Cardiac fibroblast (primary cell): ENCODE measurements at places on chromosomes 4 and X.
A peak's percentile ranks its signal among the peaks of the same experiment; 100 is the strongest.

DNA sequence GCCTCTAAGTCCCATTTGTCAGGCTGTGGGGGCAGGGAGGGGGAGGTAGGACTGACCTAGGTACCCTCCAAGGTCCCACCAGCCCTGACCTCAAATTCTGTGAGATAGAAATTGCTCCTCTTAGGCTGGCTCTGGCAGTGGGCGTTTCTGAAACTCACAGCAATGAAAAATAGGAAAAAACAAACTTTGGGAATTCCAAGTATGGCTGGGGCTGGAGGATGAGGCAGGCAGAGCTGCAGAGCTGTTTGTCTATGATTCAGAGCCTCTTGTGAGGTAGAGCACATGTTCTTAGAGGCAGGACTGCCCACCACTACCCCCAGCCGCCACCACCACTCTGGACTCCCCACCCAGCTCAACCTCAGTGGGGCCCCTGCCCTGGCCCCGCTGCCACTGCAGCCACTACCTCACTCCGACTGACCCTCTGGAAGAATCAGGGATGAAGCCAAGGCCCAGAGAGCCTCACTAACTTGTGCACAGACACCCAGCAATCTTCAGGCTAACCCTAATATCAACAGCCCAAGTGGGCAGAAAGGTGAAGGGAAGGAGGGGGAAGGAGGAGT lies 98.2 kb downstream of the PJA1 start:
- DNase-seq: peak; percentile 15

DNA sequence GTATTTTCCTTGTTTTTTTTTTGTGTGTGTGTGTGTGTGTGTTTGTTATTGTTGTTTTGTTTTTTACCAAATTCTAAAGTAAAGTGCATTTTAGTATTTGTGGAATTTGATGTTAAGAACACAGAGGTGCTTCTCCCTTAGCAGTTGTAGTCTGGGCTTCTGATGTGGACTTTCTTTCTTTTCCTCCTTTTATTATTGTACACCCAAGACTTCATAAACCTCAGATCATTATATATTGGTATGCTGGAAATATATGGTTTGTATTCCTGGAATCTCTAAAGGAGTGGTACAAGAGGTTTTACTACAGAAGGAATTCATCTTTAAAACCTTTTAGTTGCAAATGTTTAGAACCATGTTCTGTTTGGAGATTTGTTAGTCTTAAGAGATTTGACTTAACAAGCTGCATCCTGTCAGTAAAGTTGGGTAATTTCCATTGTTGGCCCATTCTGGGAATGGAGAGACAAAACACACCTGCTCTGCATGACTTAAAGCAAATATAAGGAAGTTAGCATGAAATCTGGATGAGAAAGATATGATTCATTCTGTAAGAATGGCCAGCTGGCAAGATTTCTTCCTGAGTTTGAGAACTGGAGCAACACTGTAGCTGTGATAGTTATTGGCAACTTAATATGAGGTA lies 64.0 kb downstream of the SMAD1 start:
- peak; percentile 97 for DNase-seq

DNA sequence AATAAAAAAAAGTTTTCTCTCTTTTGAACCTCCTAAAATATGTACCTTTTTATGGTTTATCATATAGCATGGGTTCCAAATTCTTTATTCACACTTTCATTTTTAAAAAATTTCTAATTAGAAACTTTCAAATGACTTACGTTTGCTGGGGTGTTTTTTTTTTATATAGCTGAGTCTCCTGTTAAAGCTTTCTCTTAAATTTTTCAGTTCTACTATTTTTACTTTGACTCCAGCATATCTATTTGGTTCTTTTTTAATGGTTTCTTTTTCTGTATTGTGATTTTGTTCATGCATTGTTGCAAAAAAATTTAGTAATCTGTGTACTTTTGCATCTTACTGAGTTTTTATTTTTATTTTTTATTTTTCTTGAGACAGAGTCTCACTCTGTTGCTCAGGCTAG lies 22.3 kb downstream of the ZNF718 start:
- DNase-seq: no peak

GRCh38 chr4:124433500-124433899 lies 279.0 kb downstream of the ANKRD50 start:
- peak; percentile 23 for DNase-seq

DNA sequence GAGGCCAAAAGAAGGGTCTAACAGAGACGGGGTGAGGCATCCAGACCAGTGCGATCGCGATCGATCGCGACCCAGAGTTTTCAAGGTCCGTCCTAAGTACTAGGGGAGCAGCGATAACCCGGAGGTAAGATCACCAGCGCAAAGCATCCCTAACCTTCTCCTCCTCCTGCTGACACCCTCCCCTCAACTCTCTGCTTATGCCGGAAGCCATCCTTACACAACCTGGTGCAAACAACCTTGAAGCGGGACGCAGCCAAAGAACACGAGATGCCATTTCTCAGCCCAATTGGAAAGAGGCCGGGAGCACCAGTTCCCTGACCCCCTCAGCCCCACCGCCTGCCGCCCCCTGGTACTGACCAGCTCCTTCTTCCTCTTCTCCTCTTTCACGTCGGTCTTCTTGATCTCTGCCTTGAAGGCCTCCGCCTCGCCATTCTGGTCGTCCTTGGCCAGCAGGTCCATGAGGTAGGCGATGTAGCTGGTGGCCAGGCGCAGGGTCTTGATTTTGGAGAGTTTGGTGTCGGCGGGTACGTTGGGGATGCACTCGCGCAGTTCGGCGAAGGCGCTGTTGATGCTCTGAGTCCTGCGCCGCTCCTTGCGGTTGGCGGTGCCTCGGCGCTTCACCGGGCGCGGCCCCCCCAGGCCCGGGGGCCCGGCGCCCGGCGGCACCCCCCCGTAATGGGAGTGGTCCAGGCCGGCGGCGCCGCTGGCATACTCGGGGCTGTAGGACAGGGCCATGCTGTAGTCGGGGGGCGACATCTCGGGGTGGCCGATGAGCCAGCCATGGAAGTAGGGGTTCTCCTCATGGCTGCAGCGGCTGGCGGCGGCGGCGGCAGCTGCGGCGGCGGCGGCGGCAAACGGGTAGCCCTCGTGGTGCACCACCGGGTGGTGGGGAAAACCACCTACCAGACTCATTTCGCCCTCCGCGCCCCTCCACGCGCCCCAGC lies 1.4 kb downstream of the HAND2 start:
- peak; percentile 50 for DNase-seq

DNA sequence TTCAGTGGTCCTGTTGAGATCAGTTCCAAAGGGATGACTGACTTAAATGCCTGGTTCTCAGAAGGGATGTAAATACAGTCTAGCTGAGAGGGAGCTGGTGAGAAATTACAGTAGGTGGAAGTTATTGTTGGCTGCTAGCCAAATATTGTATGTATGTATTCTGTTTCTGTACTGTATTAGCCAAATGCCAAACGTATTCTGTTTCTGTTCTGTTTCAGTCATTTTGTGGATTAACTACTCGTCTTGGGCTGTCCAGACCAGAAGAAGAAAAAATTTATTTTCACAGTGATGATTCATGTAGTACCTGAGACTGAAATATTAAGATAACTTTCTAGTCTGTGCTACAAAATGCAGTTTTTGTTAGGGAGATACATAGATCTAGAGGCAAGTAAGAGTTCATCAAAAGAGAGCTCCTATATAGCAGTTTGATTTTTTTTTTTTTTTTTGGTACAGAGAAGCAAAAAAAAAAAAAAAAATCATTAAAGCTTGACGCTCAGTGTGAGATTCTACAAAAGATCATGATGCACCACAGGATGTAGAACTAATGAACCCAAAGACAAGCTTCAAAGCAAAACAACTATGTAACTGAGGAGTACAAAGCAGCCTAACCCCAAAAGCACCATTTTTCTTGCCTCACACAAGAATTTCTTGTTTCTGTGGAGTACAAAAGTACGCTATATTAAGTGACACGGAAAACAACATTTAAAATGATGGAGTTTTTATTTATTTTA lies 54.8 kb downstream of the CASP6 start:
- DNase-seq: peak; percentile 23

GRCh38 chr4:5112333-5113095 lies 61.2 kb downstream of the STK32B start:
- no peak for DNase-seq

DNA sequence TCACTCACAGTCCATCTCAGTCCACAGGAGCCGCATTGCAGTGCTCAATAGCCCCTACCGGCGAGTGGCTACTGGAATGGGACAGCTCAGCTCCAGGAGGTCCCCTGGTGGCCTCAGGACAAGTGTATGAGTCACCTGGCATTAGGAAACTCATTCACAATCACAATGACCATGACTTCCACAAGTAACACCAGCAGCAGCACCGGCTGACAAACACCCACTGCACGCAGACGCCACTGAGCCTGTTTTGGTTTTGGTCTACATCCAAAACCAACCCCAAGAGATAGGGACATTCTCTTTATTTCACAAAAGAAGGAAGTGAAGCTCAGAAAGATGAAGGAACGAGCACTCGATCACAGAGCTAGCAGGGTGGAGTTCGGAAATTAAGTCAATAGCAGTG lies 8.1 kb downstream of the JAKMIP1 start:
- no peak for DNase-seq

DNA sequence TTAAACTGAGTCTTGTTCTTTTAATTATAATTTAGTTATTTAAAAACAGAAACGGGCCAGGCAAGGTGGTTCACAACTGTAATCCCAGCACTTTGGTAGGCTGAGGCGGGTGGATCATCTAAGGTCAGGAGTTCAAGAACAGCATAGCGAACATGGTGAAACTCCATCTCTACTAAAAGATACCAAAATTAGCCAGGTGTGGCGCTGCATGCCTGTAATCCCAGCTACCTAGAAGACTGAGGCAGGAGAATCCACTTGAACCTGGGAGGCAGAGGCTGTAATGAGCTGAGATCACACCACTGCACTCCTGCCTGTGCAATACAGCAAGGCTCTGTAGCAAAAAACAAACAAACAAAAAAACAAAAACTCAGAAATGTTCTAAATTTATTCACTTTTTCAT lies 852.9 kb downstream of the TECRL start:
- no peak for DNase-seq
